ENCODE measurements at places on chromosomes 5 and 9. TPM values are rescaled to one million over a fixed set of nuclear protein-coding genes. Genes with fewer than 3 reads are reported as not detected.

The ADRA1B gene
- total RNA-seq, result not detected

The IL13 gene
- 0.17 TPM for total RNA-seq

The TMED7 gene
- 56.7 TPM for total RNA-seq

The TMEM252 gene
- not detected for total RNA-seq

The GABBR2 gene
- total RNA-seq, result not detected

The FUT7 gene
- 1.8 TPM for total RNA-seq

The MEF2C gene
- 0.60 TPM for total RNA-seq

The STKLD1 gene
- 1.0 TPM for total RNA-seq

DNA sequence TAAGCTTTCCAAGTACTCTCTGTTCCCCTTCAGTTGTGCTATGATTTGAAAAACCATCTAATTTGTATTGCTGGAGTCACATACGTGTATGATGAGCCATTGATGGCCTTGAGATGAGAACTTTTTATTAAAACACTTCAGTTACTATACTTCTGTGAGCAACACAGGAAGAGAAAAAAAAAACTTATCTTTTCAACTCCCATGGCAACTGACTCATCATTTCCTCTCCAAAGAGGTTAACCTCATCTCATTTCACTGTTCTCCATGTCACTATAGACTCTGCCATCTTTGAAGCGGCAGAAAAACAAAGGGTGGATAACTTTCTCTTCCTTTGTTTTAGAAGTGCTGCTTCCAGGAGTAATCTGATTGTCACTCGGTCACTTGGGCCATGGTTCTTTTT, 104.3 kb upstream of the PCSK1 start:
- no peak overlapping the region for H3K4me3 ChIP-seq
- H3K36me3 ChIP-seq, result no peaks in the 10 kb centered on the region
- H3K27me3 ChIP-seq, result no peaks in the 10 kb centered on the region

GRCh38 chr9:32928912-32929311, 72.5 kb downstream of the APTX start:
- no peaks in the 10 kb centered on the region for H3K27me3 ChIP-seq
- H3K36me3 ChIP-seq, result no peaks in the 10 kb centered on the region
- no peak overlapping the region for H3K27ac ChIP-seq
- H3K4me1 ChIP-seq, result no peaks in the 10 kb centered on the region
- no peak for DNase-seq

GRCh38 chr5:152358861-152359568, 46.1 kb downstream of the NMUR2 start:
- H3K4me3 ChIP-seq, result no peak overlapping the region
- H3K4me1 ChIP-seq, result no peaks in the 10 kb centered on the region
- no peaks in the 10 kb centered on the region for H3K36me3 ChIP-seq
- no peak overlapping the region for H3K27ac ChIP-seq
- no peaks in the 10 kb centered on the region for H3K27me3 ChIP-seq

DNA sequence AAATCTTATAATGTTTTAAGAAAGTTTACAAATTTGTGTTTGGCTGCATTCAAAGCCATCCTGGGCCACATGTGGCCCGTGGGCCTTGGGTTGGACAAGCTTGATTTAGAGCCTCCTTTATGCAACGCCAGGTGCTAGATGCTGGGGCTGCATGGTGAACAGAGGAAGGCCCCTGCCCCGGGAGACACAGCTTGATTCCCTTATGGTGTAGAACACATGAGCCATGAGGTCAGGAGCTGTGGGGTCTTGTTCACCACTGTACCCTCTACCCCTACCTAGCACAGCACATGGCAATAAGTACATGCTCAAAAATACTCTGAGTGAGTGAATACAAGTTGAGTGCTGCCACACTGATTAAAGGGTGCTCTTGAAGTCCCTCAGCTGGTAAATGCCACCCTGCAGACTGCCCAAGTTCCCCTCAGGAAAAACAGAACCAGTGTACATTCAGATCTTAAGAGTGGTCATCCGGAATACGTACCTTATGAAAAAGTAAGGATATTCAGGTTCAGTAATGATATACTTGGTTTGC, 71.9 kb downstream of the ARRDC3 start:
- H3K27me3 ChIP-seq, result no peaks in the 10 kb centered on the region
- H3K4me1 ChIP-seq, result peaks cover 48% of the 10 kb centered on the region
- peak overlapping the region; percentile 55 for H3K27ac ChIP-seq
- no peak for DNase-seq
- H3K4me3 ChIP-seq, result peak overlapping the region; percentile 1

- no peak for DNase-seq
- no peaks in the 10 kb centered on the region for H3K4me1 ChIP-seq
- no peak overlapping the region for H3K27ac ChIP-seq
- H3K27me3 ChIP-seq, result peaks cover 2% of the 10 kb centered on the region
- H3K4me3 ChIP-seq, result no peak overlapping the region
Measured at GRCh38 chr5:142686210-142686734, 382 bp upstream of the FGF1 start.

GRCh38 chr9:120868339-120868675, 8.7 kb downstream of the PHF19 start:
- H3K4me3 ChIP-seq, result peak overlapping the region; percentile 46
- H3K36me3 ChIP-seq, result peaks cover 63% of the 10 kb centered on the region
- no peak for DNase-seq
- H3K27me3 ChIP-seq, result no peaks in the 10 kb centered on the region
- peak overlapping the region; percentile 67 for H3K27ac ChIP-seq

DNA sequence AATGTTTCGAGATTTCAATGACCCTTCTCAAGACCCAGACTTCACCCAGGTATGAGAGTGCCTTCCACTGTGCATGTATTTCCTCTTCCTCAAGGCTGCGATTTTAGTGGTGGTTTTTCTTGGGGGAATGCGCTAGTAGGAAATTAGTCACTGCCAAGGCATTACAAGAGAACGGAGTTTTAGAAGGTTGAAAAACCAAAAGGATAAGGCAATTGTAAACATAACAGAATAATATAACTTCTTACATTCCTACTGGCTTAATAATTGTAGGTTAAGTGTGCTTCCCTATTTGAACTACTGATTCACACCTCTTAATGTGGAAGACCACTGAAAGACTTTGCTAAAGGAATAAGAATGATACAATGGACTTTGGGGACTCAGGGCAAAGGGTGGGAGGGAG, 38.9 kb downstream of the ACO1 start:
- H3K4me3 ChIP-seq, result no peak overlapping the region
- no peak for DNase-seq
- H3K27me3 ChIP-seq, result no peaks in the 10 kb centered on the region
- no peak overlapping the region for H3K27ac ChIP-seq

GRCh38 chr5:27010646-27011045, 27.7 kb downstream of the CDH9 start:
- no peak overlapping the region for H3K4me3 ChIP-seq
- H3K36me3 ChIP-seq, result no peaks in the 10 kb centered on the region
- H3K4me1 ChIP-seq, result no peaks in the 10 kb centered on the region
- DNase-seq, result no peak
- H3K27ac ChIP-seq, result no peak overlapping the region

DNA sequence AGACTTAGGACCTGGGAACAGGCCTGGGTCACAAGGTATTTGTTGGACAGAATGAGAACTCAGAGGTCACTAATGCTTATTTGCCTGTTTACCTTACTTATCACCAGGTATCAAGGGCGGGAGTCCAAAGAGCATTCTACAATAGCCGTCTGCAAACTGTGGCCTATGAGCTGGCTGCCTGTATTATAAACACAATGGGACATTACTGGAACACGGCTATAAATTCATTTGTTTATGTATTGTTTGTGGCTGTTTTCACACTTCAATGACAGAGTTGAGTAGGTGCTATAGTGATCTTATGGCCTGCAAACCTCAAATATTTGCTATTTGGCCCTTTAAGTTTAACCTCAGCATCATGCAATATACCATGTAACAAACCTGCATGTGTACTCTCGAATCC, 76.6 kb upstream of the ASTN2 start:
- no peaks in the 10 kb centered on the region for H3K36me3 ChIP-seq
- H3K4me1 ChIP-seq, result no peaks in the 10 kb centered on the region
- H3K4me3 ChIP-seq, result no peak overlapping the region

DNA sequence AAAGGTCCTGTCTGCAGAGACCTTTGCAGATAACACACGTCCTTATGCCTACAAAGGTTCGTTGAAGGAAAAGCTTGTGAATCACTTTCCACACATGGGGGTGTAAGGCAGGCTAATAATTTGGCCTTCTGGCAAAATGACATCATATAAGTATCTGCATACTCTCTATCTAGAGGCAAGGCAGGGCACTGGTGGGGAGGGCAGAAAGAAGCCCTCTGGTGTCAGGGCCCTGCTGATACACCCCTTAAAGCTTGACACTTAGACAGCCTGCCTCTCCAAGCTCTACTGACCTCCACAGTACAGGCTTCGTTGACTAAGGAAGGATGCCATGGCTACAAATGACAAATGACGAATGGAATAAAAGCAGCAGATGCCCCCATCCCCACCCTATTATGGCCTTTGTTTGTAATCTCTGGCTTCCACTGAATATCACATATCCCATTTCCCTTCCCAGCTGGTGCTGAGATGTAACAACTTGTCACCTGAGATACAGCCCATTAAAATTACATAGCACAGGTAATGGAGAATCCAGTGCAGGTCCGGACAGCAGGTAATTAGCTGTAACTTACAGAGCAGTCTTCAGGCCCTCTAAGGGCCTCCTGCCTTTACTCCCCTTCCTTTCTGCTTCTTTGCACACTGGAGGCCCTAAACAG, 76.9 kb upstream of the IFNK start:
- H3K4me1 ChIP-seq, result no peaks in the 10 kb centered on the region
- H3K4me3 ChIP-seq, result no peak overlapping the region
- no peak for DNase-seq
- no peaks in the 10 kb centered on the region for H3K27me3 ChIP-seq
- no peaks in the 10 kb centered on the region for H3K36me3 ChIP-seq
- H3K27ac ChIP-seq, result no peak overlapping the region

DNA sequence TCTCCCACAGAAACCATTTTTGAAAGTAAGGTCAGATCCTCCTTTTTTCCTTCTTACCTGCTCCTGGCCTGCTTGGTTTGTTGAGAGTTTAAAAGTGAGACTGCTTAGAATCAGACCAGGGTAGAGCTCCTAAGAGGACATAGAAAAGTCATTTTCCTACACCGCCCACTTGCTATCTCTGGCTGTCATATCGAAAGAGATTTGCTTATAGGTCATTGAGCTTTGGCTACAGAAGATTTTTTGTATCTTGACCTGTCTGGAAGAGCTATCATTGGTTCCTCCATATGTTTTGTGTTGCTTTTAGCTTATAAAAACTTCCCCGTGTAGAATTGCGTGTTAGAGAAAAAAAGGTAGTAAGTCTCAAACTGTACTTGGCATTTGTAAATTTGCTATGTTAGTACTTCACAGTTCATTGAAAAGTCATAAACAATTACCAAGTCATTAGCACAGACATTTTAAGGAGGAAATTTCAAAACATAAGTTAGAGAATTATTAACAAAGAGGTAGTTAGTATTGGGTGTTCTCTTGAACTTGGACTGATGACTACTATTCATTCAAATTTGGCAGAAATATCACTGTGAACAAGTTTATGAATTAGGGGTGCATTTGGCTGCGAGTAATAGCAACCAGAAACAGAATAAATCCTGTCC, 96.6 kb downstream of the MAN2A1 start:
- H3K27ac ChIP-seq, result no peak overlapping the region
- H3K4me1 ChIP-seq, result no peaks in the 10 kb centered on the region
- H3K4me3 ChIP-seq, result no peak overlapping the region
- DNase-seq, result no peak
- H3K27me3 ChIP-seq, result no peaks in the 10 kb centered on the region

- no peak overlapping the region for H3K4me3 ChIP-seq
- no peaks in the 10 kb centered on the region for H3K36me3 ChIP-seq
- no peak for DNase-seq
- no peaks in the 10 kb centered on the region for H3K27me3 ChIP-seq
- H3K4me1 ChIP-seq, result no peaks in the 10 kb centered on the region
- no peak overlapping the region for H3K27ac ChIP-seq
Measured at GRCh38 chr5:8839361-8840055, 706.4 kb downstream of the SEMA5A start.

- no peaks in the 10 kb centered on the region for H3K4me1 ChIP-seq
- DNase-seq, result peak; percentile 43
- H3K27me3 ChIP-seq, result no peaks in the 10 kb centered on the region
- H3K36me3 ChIP-seq, result no peaks in the 10 kb centered on the region
- no peak overlapping the region for H3K27ac ChIP-seq
Measured at GRCh38 chr5:40367255-40367654, 312.5 kb upstream of the PTGER4 start.

- no peaks in the 10 kb centered on the region for H3K36me3 ChIP-seq
- no peak overlapping the region for H3K27ac ChIP-seq
- no peak overlapping the region for H3K4me3 ChIP-seq
- H3K4me1 ChIP-seq, result no peaks in the 10 kb centered on the region
- peaks cover 2% of the 10 kb centered on the region for H3K27me3 ChIP-seq
Measured at GRCh38 chr5:133373121-133373870, 239.0 kb downstream of the FSTL4 start.
